ENCODE measurements at places on chromosomes 16 and 17.

GRCh38 chr16:31086629-31086906 is 2.2 kb downstream of the PRSS53 start:
- no peak for DNase-seq

DNA sequence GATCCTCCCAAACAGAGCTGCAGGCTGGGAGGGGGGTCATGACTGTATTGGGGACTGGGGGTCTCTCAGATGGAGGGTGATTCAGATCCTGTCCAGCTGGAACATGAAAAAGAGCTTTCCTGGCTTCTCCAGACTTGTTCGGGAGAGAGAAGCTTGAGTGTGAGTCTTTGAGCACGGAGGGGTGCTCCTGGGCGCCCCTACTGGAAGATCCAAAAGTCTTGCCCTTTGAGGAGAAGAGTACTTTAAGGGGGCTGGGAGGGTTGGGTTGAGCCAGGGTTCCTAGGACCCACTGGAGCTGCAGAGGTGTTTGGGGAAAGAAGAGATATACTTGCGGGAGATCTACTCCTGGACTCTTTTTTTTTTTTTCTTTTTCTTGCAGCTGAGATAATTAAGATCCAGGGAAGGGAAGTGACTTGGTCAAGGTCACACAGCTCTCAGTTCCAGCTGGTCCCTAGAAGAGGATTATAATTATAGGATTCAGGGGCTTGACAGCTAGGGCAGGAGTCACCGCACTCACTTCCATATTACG is 8.4 kb downstream of the RARA start:
- DNase-seq, result no peak

- no peak for DNase-seq
Observed at GRCh38 chr17:42031584-42031983, 11.7 kb downstream of the NKIRAS2 start.

DNA sequence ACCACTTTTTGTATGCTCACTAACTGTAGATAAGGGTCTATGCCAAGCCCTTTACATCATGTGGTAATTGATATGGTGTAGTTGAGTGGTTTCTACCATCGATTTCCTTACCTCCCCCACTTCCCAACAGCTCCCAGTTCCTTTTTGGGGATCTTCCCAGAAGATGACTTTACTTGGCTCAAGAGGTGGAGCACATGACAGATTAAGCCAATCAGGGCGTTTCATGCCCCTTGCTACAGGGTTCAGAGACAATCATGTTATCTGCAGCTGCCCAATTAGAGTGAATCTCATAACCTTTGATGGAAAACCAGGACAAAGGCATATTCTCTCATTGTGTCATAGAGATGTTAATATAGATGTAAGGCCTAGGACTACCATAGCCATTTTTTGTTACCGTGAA is 16.2 kb upstream of the BMERB1 start:
- DNase-seq, result no peak

DNA sequence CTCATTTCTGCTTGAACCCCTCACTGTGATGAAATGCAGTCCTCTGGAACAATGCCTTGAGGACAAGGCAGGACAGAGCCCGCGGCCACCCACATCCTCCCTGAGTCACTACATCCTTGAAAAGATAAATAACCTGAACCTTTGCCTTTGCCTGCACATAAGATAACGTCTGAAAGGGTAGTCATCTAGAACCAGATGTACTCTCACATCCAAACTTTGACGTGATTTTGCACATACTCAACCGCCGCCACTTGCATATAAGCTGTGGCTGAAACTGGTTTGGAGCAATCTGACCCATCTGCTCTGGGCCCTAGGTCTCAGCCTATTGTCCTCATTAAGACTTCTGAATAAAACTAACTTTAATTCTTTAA is 252.1 kb downstream of the PHKB start:
- DNase-seq, result peak; percentile 4

GRCh38 chr16:73426433-73427160 is 378.7 kb upstream of the ZFHX3 start:
- DNase-seq, result no peak

- no peak for DNase-seq
Observed at GRCh38 chr17:57463103-57463885, 207.0 kb downstream of the MSI2 start.

- DNase-seq, result no peak
Observed at GRCh38 chr16:80047842-80048241, 447.3 kb upstream of the MAF start.

GRCh38 chr16:73232555-73233328 is 184.8 kb upstream of the ZFHX3 start:
- no peak for DNase-seq

GRCh38 chr16:58324792-58325191 is 30.0 kb upstream of the PRSS54 start:
- DNase-seq, result no peak

DNA sequence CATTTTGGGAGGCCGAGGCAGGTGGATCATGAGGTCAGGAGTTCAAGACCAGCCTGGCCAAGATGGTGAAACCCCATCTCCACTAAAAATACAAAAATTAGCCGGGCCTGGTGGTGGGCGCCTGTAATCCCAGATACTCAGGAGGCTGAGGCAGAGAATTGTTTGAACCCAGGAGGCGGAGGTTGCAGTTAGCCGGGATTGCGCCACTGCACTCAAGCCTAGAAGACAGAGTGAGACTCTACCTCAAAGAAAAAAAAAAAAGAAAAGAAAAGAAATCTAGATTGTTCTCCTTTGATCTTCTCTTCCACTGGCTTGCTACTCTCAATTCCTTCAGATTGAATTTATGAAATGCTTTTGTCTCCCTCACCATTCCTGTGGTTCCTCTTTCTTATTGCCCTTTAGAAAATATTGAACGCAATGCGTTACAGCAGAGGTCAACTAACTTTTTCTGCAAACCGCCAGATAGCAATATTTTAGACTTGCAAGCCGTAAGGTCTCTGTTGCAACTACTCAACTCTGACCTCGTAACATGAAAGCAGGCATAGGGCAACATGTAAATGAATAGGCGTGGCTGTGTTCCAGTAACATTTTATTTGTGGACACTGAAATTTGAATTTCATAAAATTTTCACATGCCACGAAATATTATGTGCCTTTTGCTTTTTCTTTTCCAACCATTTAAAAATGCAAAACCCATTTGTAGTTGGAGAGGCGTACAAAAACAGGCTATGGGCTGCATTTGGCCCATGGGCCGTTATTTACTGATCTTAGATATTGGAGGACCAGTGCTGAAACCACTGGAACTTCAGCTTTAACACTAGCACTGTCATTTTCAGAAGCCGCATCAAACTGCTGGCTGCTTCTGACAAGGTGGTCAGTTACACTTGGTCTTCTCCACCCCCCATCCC is 24.8 kb downstream of the PITPNC1 start:
- no peak for DNase-seq

DNA sequence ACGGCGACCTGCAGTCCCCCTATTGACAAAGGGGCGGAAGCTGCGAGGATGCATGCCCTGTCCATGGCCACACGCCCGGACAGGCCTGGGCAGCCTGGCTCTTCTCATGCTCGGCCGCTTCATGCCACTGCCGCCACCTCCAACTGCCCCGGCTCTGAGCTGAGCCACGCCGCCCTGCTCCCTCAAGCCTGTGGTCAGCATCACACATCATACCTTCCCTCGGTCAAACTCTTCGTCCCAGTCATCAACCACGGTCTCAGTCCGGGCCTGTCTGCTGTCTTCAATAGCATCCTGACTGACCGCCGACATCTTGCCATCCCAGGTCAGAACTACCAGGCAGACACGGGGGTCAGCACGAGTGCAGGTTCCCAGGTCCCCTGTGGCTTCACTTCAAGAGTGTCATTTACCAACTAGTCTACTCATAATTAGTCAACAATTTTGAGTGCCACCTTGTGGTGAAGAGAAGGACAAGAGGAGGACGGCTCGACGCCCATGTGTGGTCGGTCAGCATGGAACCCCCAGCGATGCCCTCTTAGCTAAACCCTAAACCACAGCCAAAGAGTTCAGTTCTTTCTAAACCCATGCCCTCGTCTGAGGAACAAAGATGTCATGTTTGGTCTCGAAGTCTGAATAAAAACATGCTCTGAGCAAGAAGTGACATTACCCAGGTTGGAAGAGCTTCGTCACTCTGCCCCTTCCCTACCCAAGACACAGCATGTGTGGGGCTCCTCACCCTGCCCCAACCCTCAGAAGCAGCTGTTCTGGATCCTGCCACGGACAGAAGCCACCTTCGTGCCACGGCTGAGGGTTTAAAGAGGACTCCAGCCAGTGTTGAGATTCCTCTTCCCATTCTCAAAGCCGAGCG is 16.9 kb upstream of the CYTH1 start:
- no peak for DNase-seq

DNA sequence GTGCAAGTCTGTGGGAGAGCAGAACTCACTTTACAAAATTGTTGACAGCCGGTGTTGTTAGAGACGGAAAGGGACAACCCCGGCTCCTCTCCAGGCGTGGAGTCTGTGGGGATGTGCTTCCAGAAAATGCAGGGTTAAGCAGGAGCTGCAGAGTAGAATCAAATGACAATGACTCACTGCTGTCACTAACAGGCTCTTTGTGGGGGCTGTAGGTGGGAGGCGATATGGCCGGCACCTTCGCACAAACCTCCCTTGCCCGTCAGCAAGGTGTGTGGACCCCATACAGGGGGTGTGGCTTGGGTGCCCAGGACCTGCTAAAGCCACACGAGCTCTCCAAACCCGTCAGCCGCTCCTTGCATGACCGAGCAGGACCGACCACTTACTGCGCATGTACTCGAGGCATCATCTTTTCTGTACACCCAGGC is 5.8 kb downstream of the PDK2 start:
- DNase-seq, result no peak

DNA sequence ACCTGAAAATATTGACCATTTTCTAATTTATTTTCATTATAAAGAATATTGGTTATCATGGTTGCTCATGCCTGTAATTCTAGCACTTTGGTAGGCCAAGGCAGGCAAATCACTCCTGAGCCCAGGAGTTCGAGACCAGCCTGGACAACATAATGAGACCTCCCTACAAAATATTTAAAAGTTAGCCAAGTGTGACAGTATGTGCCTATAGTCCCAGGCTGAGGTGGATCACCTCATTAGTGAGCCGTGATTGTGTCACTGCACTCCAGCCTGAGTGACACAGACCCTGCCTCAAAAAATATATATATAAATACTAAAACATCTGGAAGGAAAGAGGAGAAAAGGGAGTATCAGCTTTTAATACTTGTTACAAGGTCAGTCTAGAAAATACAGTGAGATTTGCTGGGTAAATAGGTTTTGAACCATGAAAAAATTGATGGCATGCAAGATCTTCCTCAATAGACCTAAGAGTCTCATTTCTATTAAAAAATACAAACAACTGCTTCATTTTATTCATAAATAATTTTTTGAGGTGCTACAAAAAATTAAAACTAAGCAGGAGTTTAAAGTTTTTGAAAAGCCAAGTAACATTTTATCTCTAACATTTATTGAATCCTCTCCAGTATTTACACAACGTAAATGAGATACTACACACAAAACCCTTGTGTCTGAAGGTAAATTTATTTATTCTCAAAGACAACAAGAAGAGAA is 47.7 kb downstream of the TUBD1 start:
- DNase-seq, result no peak

DNA sequence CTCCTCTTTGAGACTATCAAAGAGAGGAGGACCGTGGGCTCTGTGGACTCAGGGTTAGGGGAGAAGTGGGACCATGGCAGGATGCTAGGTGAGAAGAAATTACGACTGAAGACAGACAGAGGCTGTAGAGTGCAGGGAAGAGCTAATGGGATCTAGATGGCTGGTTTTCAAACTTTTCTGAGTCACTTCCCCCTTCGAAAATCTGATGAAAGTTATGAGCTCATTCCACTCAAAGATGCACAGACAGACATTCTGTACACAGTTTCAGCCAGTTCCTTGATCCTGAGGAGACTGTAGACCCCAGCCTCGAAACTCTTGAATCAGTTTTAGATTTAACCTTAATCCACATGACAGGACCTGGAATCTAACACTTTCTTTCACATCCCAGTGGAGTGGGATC is 40.7 kb downstream of the RGS9 start:
- no peak for DNase-seq

DNA sequence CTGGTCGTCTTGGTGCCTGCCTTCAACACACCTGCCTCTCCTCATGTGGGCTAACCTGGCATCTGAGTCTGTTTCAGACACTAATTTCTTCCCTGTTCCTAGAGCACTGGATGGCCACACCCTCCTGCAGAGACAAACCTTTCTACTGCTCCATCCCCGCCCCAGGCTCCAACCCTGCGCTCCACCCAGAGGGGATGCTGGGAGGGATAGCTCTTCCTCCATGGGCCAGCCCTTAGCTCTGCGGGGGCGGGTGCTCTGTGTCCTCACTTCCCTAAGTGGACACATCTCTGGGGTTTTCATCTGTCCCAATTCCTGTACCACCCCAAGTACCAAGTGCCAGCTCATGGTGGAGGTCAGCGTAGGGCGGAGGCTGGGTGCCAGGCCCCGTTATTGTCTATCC is 11.0 kb upstream of the CRISPLD2 start:
- no peak for DNase-seq

- DNase-seq, result no peak
Observed at GRCh38 chr17:76351526-76352071, 2.1 kb downstream of the PRPSAP1 start.

DNA sequence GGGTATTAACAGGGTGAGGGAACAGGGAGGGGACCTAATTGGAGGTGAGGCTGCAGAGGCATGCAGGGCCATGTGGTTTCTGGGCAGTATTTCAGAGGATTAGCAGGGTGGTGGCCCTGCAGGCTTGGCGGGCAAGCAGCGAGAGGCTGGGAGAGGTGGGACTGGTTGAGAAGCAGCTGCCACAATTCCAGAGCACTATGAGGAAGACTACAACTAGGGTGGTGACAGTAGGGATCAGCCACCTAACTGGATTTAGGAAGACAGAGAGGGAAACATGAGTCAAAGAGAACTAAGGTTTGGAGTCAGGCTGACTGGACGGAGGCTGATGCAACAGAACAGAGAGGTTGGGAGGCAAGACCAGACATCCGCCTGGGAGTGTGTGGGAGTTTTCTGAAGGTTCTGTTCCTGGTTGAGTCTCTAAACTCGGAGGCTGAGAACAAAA is 12.3 kb downstream of the ALOXE3 start:
- DNase-seq, result no peak

DNA sequence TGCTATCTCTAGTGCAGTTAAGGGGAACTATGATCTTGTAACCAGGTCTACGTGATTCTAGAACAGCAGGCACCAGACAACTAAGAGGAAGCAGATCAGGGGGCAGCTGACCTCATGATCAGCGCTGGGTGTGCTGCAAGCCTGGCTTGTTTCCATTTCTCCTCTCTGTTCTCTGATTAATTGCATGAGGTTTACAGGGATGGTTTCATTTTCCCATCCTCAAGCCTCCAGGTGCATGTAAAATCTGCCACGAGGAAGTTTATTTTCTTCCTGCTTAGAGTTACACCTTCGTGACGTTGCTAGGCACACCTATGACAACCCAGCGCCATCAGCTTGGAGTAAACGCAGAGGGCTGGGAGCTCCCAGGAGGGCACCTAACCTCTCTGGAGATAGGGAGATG is 4.3 kb upstream of the NUPR1 start:
- no peak for DNase-seq

DNA sequence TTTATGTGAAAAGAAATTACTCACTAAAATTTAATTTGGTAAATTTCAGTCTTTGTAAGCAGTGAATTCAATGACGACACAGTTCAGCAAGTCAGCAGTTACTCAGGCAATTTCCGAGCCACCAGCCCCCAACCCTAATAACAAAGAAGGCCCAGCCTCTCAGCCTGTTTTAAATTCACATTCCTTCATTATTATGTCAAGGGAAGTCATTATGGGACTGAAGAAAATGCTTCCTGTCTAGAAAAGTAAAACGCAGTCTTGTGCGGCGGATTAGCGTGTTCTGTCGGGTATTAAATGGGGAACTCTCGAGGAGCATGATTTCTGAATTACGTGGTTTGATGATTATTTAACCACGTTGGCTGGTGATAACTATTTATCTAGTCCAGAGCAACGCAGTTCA is 177.6 kb downstream of the AIPL1 start:
- no peak for DNase-seq

GRCh38 chr16:55668340-55669281 is 12.8 kb downstream of the SLC6A2 start:
- peak; percentile 24 for DNase-seq

Measured in GM04503 (cell line).